SJSA1 (cell line): ENCODE measurements at places on chromosomes 1 and 21. TPM values are rescaled to one million over a fixed set of nuclear protein-coding genes. Genes with fewer than 3 reads are reported as not detected.
A peak's percentile ranks its signal among the peaks of the same experiment; 100 is the strongest.

CDC14A gene
- total RNA-seq = 6.5 and 8.6 TPM in 2 replicates

DNA sequence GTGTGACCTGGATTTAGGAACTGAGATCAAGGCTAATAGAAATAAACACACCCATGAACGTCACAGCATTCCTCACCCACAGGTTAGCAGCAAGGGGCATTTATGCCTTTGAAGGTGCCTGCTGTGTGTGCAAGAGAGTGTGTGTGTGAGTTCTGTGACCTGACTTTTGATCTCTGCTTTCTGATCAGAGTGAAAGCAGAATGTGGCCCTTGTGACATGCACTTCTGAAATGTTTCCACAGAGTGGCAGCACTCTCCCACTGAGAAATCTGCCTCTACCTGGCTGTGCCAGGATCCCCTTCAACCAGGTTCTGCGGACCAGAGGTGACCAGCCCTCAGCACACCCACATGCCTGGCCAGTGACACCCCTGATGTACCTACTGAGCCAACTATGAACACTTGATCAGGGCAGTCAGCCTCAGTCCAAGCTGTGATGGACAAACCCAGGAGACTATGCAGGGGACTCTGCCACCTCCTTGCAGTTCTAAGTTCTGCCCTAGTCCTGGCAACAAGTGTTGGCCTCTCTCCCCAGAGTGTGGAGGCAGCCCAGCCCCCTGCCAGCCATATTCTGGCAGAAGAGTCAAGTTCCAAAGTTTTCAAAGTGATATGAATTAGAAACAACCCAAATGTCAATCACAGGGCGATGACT is 41.0 kb downstream of the RXRG start:
- H3K4me3 ChIP-seq = no peak overlapping the region
- no peak overlapping the region for H3K27ac ChIP-seq
- H3K4me1 ChIP-seq = no peaks in the 10 kb centered on the region
- peaks cover 3% of the 10 kb centered on the region; the same call in 1 of the 2 replicates for H3K27me3 ChIP-seq

- no peaks in the 10 kb centered on the region for H3K27me3 ChIP-seq
- H3K27ac ChIP-seq = no peak overlapping the region
- DNase-seq = no peak
- no peak overlapping the region for H3K4me3 ChIP-seq
- H3K4me1 ChIP-seq = peaks cover 7% of the 10 kb centered on the region; the same call in 1 of the 2 replicates
- peaks cover 4% of the 10 kb centered on the region for H3K36me3 ChIP-seq
These were observed 1.6 kb upstream of the KDM4A start for GRCh38 chr1:43648221-43648847.

KRTAP13-2 gene
- not detected in 2 replicates for total RNA-seq

- H3K36me3 ChIP-seq = peaks cover 70% of the 10 kb centered on the region
- peaks cover 20% of the 10 kb centered on the region for H3K4me1 ChIP-seq
- peak overlapping the region; percentile 66; the same call in 1 of the 2 replicates for H3K27ac ChIP-seq
- H3K4me3 ChIP-seq = peak overlapping the region; percentile 32
- no peaks in the 10 kb centered on the region for H3K27me3 ChIP-seq
- no peak for DNase-seq
These were observed 1.1 kb downstream of the ECM1 start for GRCh38 chr1:150508982-150509381.

GRCh38 chr21:45010096-45010495 is 64.3 kb upstream of the ADARB1 start:
- H3K4me3 ChIP-seq = no peak overlapping the region
- no peaks in the 10 kb centered on the region for H3K36me3 ChIP-seq
- no peaks in the 10 kb centered on the region for H3K27me3 ChIP-seq
- no peak overlapping the region for H3K27ac ChIP-seq
- H3K4me1 ChIP-seq = peaks cover 37% of the 10 kb centered on the region
- DNase-seq = no peak

IER5 gene
- total RNA-seq = 67.6 and 76.5 TPM in 2 replicates

DNALI1 gene
- total RNA-seq = 0.28 and 1.0 TPM in 2 replicates

KLF17 gene
- total RNA-seq = not detected in 2 replicates

GRCh38 chr1:230713915-230714764 is at the start of gene AGT:
Gene AGT, minus strand, starts transcription at chr1:230714122. Its CDS starts 3,299 bp downstream, at chr1:230710823.
- no peak for DNase-seq
- H3K27ac ChIP-seq = no peak within 1 kb of the TSS
- no peak within 1 kb of the TSS for H3K4me3 ChIP-seq
- no peaks in the 10 kb centered on the region for H3K36me3 ChIP-seq
- H3K27me3 ChIP-seq = no peaks in the 10 kb centered on the region
- H3K4me1 ChIP-seq = no peaks in the 10 kb centered on the region

FTCD gene
- not detected in 2 replicates for total RNA-seq

DNA sequence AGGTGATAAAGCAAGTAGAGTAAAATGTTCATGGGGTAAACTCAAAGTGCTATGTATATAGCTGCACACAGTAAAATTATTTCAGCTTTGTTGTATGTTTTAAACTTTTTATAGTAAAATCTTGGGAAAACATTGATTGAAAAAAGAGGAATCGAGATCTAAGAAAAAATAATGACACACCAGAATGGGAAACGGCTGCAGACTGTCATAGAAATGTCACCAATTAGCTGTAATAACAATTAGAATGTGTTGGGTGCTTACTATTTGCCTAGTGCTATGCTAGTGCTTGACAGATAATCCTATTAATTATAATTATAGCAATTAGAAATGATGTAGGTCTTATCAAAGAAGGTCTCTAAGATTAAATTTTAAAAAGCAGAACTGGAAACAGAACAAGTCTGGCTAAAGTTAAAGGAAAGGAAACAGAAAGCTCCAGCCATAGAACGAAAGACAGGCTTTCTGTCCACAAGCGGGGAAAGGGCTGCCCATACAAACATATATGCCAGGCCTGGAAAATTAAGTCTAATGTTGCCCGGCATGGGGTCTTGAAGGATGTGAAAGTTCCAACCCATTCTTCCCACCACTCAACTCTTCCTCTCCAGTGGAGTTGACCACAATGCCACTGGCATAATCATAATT is 5.0 kb downstream of the PCNX2 start:
- H3K27ac ChIP-seq = no peak overlapping the region
- H3K27me3 ChIP-seq = no peaks in the 10 kb centered on the region
- H3K36me3 ChIP-seq = peaks cover 7% of the 10 kb centered on the region
- no peak for DNase-seq
- peaks cover 15% of the 10 kb centered on the region for H3K4me1 ChIP-seq
- no peak overlapping the region for H3K4me3 ChIP-seq

DNA sequence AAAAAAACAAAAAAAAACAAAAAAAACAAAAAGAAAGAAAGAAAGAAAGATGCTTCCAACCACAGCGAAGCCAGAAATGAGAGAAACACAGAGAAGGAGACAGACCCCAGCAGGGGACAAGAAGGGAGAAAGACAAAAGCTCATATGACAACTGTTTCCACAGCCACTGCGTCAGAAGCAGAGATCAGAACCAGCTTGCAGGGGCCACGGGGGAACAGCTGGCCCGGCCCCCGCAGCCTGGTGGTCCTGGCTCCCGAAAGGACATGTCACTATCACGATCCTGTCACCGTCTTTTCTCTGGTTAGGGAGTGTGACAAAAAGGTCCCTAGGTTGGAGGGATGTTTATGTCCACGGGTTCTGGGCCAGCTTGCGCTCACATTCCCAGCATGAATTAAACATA is 60.7 kb downstream of the ACOT7 start:
- H3K4me1 ChIP-seq = no peaks in the 10 kb centered on the region
- H3K27ac ChIP-seq = no peak overlapping the region
- no peak overlapping the region for H3K4me3 ChIP-seq
- H3K27me3 ChIP-seq = no peaks in the 10 kb centered on the region
- no peak for DNase-seq
- no peaks in the 10 kb centered on the region for H3K36me3 ChIP-seq

GRCh38 chr1:31502926-31503511 is 73.3 kb upstream of the TINAGL1 start:
- H3K4me1 ChIP-seq = peaks cover 15% of the 10 kb centered on the region
- DNase-seq = no peak

DNA sequence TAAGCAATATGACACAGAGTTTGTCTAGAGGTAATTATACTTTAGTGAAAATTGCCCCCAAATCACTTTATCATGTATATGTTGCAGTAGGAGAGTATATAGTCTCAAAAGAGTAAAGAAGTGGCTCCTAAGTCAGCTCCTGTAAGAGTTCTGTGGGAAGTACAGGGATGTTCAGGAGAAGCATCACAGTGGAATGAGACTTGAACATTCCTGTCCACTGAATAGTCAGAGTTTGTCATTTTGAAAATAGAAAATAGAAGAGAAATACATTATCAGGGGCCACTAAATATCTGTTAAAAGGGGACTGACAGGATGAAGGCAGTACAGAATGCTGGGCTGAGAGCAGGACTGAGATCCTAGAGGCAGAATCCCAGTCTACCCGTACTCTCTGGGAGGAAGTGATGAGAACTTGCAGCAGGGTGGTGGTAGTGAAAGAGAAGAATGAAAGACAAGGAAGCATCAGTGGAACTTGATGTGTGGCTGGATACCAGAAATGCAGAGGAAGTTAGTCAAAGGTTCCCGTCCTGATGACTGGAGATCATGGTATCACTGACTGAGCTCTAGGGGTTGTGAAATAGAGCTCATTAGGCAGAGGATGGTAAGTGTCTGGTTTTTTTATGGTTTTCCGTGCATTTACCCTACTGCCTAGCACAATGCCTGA is 153.4 kb downstream of the FMN2 start:
- H3K4me1 ChIP-seq = peaks cover 38% of the 10 kb centered on the region
- DNase-seq = peak; percentile 45
- H3K27ac ChIP-seq = peak overlapping the region; percentile 65
- H3K27me3 ChIP-seq = no peaks in the 10 kb centered on the region
- no peak overlapping the region for H3K4me3 ChIP-seq
- no peaks in the 10 kb centered on the region for H3K36me3 ChIP-seq

DNA sequence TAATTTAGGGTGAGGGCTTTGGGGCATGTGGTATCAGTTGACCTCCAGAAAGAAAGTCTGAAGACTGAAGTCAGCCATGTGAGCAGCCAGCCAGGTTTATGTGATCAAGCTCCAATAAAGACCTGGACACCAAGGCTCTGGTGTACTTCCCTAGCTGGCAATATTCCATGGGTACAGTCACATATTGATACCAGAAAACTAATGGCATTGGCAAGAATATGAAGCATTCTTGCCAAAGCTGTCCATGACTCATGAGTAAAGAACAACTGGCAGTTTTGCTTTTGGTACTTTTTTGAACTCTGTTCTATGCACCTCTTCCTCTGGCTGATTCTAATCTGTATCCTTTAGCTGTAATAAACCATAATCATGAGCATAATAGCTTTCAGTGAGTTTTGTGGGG is 415.3 kb upstream of the CAMK1G start:
- H3K27ac ChIP-seq = no peak overlapping the region
- no peak overlapping the region for H3K4me3 ChIP-seq
- no peaks in the 10 kb centered on the region for H3K27me3 ChIP-seq

DNA sequence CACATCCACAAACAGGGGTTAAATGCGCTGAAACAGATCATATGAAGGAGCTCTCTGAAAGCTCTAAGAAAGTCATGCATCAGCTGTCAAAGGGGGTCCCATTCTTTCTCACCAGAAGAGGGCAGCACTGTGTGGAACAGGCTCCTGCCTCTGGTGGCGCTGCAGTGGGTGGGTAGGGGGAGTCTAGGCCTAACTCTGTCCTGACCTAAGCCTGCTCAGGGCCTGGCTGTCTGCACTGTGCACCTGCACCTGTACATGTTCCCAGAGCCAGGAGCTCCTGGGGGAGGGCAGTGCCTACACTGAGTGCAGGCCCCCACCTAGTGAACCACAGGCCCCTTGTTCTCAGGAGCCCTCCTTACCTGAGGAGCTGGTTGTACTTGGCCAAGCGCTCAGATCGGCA is 16.0 kb downstream of the ENO1 start:
- no peak overlapping the region for H3K4me3 ChIP-seq
- no peaks in the 10 kb centered on the region for H3K27me3 ChIP-seq
- peak; percentile 60 for DNase-seq
- peaks cover 100% of the 10 kb centered on the region for H3K36me3 ChIP-seq
- H3K27ac ChIP-seq = no peak overlapping the region

STXBP3 gene
- 48.5 and 56.8 TPM in 2 replicates for total RNA-seq

AADACL4 gene
- not detected in 2 replicates for total RNA-seq

DNA sequence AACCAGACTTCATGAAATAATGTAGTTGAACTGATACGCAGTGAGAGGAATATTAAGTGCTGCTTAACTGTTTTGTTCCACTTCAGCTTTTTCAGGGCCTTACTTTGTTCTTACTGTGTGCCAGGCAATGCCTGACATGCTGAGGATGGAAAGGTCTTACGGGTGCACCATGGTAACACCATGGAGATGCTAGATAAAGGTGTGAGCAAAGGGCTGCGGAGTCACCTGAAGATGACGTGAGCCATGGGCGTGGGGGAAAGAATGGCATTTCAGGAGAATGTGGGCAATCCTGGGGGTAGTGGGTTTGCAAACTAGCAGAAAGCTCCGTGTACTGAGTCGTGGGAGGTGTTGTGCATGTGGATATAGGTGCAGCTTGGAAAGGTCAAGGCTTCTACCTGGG is 27.3 kb downstream of the MAN1C1 start:
- H3K4me1 ChIP-seq = no peaks in the 10 kb centered on the region
- H3K27me3 ChIP-seq = peaks cover 21% of the 10 kb centered on the region
- no peak overlapping the region for H3K27ac ChIP-seq
- no peak for DNase-seq
- no peak overlapping the region for H3K4me3 ChIP-seq

- no peaks in the 10 kb centered on the region for H3K36me3 ChIP-seq
- no peak for DNase-seq
- H3K4me3 ChIP-seq = no peak overlapping the region
- no peak overlapping the region for H3K27ac ChIP-seq
- H3K27me3 ChIP-seq = no peaks in the 10 kb centered on the region
These were observed 11.7 kb downstream of the MPZ start for GRCh38 chr1:161298116-161298515.

DNA sequence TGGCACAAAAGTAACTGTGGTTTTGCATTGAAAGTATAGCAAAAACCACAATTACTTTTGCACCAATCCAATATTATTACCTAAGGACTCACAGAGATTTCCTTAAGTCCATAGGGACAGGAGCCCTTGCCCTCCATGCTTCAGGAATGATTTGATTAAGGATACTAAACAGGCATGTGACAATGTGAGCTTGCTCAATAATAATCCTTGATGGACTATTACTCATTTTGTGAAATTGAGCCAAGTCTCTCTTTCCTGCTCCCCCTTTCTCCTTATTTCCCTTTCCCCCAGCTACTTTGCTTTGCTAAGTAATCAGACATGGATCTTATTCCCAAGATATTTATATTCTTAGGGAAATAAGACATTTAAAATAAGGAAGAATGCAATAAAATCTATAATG is 21.6 kb upstream of the RGL1 start:
- no peaks in the 10 kb centered on the region for H3K36me3 ChIP-seq
- no peaks in the 10 kb centered on the region for H3K4me1 ChIP-seq
- no peak overlapping the region for H3K27ac ChIP-seq
- no peaks in the 10 kb centered on the region for H3K27me3 ChIP-seq
- H3K4me3 ChIP-seq = no peak overlapping the region
